ENCODE measurements at places on chromosomes 3 and 15. TPM values are rescaled to one million over a fixed set of nuclear protein-coding genes. Genes with fewer than 3 reads are reported as not detected.

- DNase-seq: no peak
These were observed 69.6 kb downstream of the ATP10A start for GRCh38 chr15:25793354-25794050.

DNA sequence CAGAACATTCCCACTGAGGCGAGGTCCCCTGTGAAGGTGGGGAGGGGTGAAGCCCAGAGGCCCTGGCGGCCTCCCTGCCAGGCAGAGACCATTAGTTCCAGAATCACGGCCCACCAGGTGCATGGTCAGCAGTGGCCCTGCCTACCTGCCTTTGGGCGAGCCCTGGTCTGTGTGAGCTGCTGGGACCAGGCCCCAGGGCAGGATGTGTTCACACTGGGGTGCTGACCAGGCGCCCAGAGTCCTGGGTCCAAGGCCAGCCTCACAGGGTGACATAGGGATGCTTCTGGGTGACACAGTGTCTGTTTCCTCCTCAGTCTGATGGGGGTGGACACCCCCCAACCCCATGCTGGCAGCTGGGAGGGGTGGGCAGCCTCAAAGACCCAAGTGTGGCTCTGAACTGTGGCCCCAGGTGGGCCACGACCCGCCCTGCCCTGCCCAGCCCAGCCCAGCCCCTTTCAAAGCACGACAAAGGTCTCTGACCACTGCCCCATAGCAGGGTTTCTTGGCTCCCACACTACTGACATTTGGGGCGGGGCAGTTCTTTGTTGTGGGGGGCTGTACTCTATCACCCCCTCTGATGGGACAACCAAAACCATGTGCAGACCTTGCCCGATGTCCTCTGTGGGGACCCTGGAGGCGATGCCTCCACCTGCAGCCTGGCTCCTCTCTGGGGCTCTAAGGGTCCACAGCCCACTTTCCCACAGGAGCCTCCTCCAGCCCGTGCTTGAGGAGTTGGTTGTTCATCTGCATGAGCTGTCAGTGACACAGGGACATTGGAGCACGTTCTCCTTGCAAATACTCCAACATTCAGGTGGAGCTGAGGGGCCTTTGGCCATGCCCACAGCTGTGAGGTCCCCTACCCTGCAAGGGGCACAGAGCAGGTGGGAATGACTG lies 44.8 kb upstream of the SLC41A3 start:
- DNase-seq: no peak

- no peak for DNase-seq
These were observed 20.2 kb upstream of the NUP210 start for GRCh38 chr3:13440204-13440817.

Gene TTLL13
- polyA plus RNA-seq: 0.12 TPM

Gene KLHL25
- polyA plus RNA-seq: 9.2 TPM

Gene SLC28A2
- polyA plus RNA-seq: 0.40 TPM

DNA sequence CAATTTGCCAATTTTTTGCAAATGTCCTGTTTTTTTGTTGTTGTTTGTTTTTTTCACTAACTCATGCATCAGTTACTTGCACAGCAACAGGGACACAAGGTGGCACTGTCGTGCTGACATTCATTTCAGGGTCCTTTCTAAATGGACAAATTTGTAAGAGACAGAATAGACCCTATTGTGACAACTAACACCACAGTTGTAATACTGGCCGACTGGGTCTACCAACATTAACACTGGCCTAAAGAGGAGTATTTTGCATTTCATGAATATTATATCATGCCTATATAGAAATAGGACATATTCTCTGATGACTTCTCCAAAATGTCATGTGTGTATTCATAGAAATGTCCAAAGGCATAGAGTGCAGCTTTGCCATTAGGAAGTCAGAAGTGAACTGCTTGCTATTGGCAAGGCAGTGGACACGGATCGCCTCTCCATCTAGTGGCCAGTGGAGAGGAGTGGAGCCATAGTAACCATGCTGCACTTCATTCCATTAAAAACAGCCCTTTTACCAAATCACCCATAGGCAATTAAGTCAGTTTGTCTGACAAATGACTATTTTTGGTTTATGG lies 54.8 kb downstream of the ZBTB20 start:
- DNase-seq: no peak

Gene CASR
- 21.2 TPM for polyA plus RNA-seq

Gene ARHGEF26
- 14.0 TPM for polyA plus RNA-seq
